NCI-H1417 treated with DMSO at 0.1 percent for 48 hours (cell line): ENCODE measurements at places on chromosomes 5 and 9.
A peak's percentile ranks its signal among the peaks of the same experiment; 100 is the strongest.

DNA sequence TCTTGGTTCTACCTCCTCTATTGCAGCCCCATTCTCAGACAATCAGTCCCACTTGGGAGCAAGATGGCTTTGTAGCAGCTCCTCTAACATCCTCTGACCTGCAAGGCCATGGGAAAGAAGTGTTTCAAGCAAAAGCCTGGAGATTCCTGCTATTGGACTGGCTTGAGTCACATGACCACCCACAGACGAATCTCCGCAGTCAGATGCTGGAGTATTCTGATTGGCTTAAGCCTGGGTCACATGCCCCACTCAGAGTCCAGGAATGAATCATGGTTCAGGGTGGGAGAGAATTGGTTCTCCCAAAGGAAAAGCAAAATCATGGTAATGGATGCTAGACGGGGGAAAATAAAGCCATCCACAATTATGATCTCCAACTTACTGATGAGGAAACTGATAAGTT lies 22.6 kb upstream of the LMX1B start:
- no peak for DNase-seq

- DNase-seq: no peak
Measured at GRCh38 chr5:179244044-179244443, 101.2 kb downstream of the ADAMTS2 start.

DNA sequence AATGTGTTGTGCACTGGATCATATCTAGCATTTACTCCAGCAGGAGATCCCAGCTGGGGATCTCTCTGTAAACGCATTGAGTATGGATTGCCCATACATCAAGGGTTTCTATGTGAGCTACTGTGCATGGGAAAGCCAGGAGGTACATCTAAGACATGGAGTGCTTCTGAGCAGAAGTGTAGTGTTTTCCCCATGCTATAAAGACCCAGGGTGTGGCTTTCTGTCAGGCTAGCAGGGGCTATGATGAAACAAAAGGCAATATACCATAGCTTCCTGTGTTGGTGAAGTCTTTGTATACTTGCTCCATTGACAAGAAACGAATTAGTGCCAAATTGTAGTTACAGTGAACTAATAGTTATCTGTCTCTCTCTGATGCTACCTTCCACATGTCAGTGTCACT lies 329.3 kb upstream of the TLE4 start:
- DNase-seq: no peak

DNA sequence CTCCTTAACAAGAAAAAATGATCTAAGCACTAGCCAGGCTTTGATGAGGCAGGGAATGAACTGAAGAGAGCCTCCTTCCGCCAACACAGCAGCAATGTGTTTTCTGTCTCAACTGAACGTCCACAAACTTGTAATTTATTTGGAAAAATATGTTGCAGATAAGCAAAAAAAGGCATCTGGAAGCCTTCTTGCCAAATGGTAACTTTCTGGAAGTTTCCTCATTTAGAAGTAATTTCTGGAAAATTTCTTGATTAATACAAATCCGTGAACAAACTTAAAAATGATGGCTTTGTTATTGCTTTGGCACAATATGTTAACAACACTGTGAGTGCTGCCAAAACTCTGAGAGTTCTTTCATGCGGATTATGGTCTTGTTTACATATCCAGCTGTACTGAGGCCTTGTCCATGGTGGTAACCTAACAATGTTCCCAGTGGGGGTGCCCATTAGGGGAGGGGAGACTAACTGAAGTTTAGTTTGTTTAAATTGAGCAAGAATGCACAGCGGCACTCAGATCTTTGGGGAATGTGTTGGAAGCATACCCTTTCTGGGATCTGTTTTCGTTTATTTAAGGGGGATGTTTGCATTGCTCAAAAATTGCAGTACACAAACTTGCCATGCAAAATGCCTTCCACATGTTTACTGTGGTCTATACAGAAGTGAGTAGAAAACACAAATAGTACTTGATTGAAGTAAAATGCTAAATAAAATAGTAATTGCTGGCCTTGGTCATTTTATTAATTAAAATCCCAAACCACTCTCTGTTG lies 334.7 kb downstream of the NR2F1-AS1 start:
- DNase-seq: peak; percentile 27
